M059J (cell line): ENCODE measurements at places on chromosomes 1 and 21.

GRCh38 chr1:216325946-216326345, 97.3 kb downstream of the USH2A start:
- DNase-seq = peak; percentile 13

DNA sequence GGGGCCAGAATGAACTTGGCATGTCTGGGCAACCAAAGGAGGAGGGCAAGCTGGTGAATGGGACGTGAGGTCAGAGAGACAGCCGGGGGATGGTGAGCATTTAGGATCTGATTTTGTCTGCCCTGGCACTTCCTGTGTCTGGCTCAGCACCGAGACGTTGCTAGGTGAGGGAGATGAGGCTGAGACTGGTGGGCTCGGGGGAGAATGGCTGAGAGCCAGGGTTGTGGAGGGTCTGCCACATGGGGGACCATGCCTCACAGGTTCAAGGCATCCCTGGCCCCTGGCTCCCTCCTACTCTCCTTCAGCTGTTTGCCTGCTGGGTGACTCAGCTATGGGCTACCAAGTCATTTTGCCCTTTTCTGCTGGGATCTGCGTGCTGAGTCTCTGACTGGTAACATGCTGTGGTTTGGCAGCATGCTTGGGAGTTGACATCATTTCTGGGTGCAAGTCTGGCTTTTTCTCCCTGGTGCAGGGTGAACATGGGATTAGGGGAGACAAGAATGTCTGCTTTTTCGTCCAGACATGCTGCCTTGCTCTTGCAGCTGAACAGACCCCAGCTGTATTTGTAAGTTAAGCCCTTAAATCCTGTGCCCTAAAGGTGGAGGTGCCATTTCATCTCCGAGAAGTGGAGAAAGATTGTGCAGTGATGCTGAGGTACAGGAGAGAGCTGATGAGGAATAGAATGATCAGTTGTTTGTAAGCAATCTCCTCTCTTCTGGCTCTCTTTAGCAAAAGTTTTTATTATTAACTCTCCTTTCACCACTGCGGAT, 17.6 kb downstream of the GALNT2 start:
- DNase-seq = peak; percentile 99

- peak; percentile 76 for DNase-seq
These were observed 9.3 kb downstream of the MASP2 start for GRCh38 chr1:11037740-11038182.

- DNase-seq = no peak
These were observed 53.3 kb upstream of the FGGY start for GRCh38 chr1:59243550-59243949.

- DNase-seq = peak; percentile 48
These were observed 3.3 kb downstream of the B3GALT2 start for GRCh38 chr1:193183019-193183627.

GRCh38 chr1:241641773-241642592, 1.8 kb upstream of the CHML start:
- DNase-seq = peak; percentile 85

GRCh38 chr1:8603220-8603616, 214.2 kb downstream of the RERE start:
- DNase-seq = no peak

- peak; percentile 98 for DNase-seq
These were observed 55.2 kb upstream of the PALMD start for GRCh38 chr1:99590578-99591209.

- DNase-seq = no peak
These were observed 2.0 kb downstream of the OPRD1 start for GRCh38 chr1:28813931-28814465.

DNA sequence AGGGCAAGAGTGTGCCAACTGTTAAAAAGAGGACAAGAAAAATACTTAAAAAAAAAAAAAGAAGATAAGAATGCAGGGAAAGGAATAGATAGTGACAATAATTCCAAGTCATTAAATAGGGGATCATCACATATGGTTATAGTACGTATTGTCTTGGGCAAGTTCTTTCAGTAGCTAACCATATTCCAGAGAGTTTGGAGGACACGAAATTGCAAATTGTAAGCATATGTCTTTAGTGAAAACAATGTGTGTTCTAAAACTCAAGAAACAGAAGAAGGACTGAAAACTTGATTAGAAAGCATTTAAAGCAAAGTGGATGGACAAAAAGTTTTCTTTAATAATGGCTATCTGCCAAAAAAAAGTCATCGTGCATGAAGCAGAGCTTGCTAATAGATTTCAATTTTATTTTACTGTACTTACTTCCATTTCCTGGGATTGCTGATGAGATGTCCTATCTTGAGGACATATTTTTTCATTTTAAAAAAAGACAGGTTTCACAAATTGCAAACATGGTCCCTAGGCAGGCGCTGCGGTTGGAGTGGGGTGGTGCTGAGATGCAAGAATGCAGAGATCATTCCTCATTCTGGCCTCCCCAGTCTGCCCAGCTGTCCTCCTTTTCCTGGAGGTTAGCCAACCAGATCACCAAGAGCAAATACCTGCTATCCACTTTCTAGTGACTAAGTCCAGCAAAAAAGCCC, 11.9 kb downstream of the TSPAN2 start:
- no peak for DNase-seq

DNA sequence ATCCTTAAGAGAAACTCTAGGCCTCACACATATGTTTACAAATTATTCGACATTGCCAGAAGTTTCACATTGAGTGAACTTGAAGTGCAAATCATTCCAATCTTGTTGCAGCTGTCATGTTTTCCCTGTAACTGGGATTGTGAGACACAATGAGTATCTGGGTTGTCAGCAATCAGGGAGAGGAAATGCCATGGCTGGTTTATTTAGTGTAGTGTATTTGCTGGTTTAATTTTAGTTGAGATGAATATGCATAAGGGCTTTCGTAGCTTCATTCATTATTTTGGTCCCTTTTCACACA, 54.2 kb upstream of the USP1 start:
- DNase-seq = no peak

GRCh38 chr1:40708750-40709099, 17.2 kb downstream of the NFYC start:
- DNase-seq = peak; percentile 84

GRCh38 chr1:192506741-192507155, 68.8 kb upstream of the RGS1 start:
- peak; percentile 66 for DNase-seq

GRCh38 chr1:173581383-173582079, 21.3 kb downstream of the SLC9C2 start:
- DNase-seq = no peak

DNA sequence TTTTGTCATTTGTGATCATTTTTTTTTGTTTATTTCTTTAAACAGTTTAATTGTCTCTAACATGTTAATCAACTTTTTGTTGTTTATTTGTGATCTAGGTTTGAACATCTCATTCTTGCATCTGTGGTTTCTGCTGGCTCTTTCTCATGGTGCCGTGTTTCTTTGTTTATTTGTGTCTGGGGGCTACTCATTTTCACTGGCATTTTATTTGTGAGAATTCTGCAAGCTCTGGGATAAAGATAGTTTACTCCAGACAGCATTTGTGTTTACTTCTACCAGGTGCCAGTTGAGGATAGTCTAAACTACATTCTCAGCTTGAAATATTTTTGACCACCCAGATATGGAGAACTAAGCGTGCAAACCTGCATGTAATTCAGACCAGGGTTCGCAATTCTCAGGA, 508.6 kb downstream of the KIF26B start:
- peak; percentile 10 for DNase-seq

- DNase-seq = no peak
These were observed 25.8 kb upstream of the CAPZB start for GRCh38 chr1:19511116-19511515.

- peak; percentile 52 for DNase-seq
These were observed 780 bp downstream of the YTHDF2 start for GRCh38 chr1:28737307-28738132.

GRCh38 chr1:112319371-112320040, 76.5 kb upstream of the CTTNBP2NL start:
- DNase-seq = no peak

- DNase-seq = no peak
These were observed 265.7 kb downstream of the GRIK3 start for GRCh38 chr1:36768486-36769178.

GRCh38 chr1:228798548-228798947, 63.3 kb downstream of the RHOU start:
- DNase-seq = no peak

DNA sequence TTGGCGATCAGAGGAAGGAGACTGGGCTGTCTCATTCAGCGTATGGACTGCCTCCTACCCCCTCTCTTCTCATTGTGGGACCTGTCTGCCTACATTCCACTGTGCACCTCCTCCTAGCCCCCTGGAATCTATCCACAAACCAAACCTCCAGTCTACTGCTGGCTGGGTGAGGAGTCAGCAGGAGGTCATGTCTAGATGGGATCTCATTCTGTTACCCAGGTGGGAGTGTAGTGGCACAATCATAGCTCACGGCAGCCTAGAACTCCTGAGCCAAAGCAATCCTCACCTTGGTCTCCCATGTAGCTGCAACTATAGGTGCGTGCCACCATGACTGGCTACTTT, 18.0 kb upstream of the TTC22 start:
- no peak for DNase-seq

- no peak for DNase-seq
These were observed 16.2 kb downstream of the INSRR start for GRCh38 chr1:156842618-156843300.

GRCh38 chr1:225944387-225944786, 3.4 kb upstream of the LEFTY2 start:
- no peak for DNase-seq

GRCh38 chr1:87766737-87767136, 438.1 kb downstream of the LMO4 start:
- no peak for DNase-seq

GRCh38 chr1:22838965-22839364, 128.3 kb downstream of the EPHB2 start:
- no peak for DNase-seq

DNA sequence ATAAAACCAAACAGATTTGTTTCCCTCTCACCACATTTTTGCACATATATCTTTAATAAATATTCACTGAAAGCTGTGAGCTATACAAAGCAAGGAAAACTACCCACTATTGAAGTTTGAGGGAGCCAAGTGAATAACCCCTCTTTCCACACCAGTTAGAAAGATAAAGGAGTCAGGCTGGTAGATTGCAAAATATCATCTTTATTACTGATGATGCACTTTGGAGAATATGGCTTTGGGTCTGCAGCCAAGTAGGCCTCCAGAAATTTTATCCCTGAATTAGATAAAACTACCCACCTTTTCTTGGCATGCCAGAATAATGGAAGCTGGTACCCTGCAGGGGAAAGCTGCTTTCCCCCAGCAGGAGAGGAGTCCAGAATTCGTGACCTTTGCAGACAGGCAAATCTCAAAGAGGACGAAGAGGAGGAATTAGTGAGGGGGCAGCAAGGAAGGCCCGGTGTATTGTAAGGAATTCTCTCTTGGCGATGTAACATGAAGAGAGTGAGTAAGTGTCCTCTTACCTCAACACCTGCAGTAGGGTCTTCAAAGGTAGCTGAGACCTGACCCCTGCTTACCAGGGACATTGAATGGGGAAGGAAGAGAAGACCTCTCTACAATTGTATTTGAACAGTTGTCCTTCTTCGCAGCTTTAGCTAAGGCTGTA, 84.7 kb downstream of the LRRC8D start:
- peak; percentile 28 for DNase-seq

GRCh38 chr1:15803380-15803779, 4.1 kb downstream of the UQCRHL start:
- peak; percentile 45 for DNase-seq

- DNase-seq = no peak
These were observed 46.2 kb downstream of the DYRK1A start for GRCh38 chr21:37412603-37413360.
